Panc1 (cell line): ENCODE measurements at places on chromosomes 7 and 10. TPM values are rescaled to one million over a fixed set of nuclear protein-coding genes. Genes with fewer than 3 reads are reported as not detected.

TSPAN12 gene
- total RNA-seq: 1.4 TPM

ATOH7 gene
- 0.28 TPM for total RNA-seq

STAM gene
- total RNA-seq: 18.9 TPM

LRGUK gene
- total RNA-seq: 0.23 TPM

IKZF5 gene
- 8.6 TPM for total RNA-seq

SYCE1 gene
- not detected for total RNA-seq

AKR1C1 gene
- total RNA-seq: 0.31 TPM

LHPP gene
- total RNA-seq: 15.0 TPM

TAF6 gene
- 92.3 TPM for total RNA-seq

RBAK gene
- total RNA-seq: 14.8 TPM

C10orf53 gene
- total RNA-seq: not detected
